ENCODE measurements at places on chromosomes 3 and 15. TPM values are rescaled to one million over a fixed set of nuclear protein-coding genes. Genes with fewer than 3 reads are reported as not detected.
A peak's percentile ranks its signal among the peaks of the same experiment; 100 is the strongest.

The TMEM212 gene
- 0.40 TPM for total RNA-seq

The C15orf61 gene
- 11.5 TPM for total RNA-seq

The SGO1 gene
- total RNA-seq = 4.6 TPM

The GOLGA6A gene
- 0.59 TPM for total RNA-seq

The PLA2G4D gene
- 0.06 TPM for total RNA-seq

GRCh38 chr3:87488765-87489164, 212.4 kb upstream of the POU1F1 start:
- no peak for DNase-seq

DNA sequence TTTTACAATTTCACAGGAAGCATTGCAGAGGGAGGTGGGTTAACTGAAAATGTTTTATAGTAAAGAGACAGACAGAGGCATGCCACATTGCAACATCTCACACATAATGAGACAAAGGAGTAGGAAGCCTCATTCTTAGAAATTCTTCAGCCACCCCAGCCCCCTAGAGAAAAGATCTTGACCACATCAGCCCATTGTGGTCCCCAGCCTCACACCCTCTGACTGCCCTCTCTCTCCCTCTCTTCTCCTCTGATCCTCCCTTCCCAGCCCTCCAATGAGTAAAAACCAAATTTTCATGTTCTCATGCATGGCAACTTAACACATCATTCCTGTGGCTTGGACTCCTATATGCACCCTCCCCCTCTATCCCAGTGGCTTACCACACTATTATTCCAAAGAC, 174.1 kb downstream of the UACA start:
- no peak for DNase-seq

DNA sequence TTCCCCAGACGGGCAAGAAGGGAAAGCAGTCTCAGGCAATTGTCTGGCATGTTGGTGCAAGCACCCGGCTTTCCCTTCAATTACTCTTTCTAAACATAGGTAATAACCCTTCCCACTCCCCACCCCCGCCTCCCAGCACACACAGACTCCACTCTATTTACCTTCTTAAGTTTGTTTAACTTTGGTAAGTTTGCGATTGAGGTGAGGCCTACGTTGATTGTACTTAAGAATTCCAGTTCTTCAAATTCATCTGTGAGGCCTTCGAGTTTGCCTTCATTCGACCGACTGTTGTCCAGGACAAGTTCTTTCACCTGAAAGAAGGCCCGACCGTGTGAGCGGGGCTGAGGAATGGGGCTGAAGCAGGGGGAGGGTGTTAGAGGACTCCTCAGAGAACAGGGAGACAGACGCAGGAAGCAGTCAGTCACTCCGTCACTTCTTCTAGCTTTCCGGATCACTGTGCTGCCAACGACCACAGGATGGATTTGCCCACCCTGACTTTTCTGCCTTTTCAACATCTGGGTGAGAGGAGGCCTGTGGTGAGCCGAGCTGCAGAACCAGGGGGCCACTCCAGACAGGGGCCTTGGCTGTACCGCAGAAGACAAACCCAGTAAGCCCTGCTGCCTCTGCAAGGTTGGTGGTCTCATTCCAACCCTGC, 33.0 kb downstream of the ANP32A start:
- DNase-seq = no peak

- peak; percentile 90 for DNase-seq
Measured at GRCh38 chr15:99076555-99077308, 28.1 kb upstream of the SYNM start.

DNA sequence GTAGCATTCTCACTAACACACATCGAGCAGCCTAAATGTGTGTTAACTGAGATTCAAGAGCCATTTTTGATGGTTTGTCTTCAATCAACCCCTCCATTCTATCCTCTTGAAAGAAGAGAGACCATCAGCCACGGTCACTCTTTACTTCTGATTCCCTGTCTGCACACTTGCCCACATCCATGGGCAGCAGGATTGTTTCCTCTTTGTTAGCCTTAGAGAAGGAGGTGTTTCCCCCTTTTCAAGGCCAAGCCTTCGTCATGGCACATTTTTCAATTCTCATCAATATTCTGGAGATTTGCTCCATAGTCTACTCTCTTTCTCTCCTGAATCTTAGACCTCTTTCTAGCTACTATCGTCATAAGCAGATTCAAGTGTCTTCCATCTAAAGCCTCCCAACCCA, 522.4 kb upstream of the NAALADL2 start:
- no peak for DNase-seq

DNA sequence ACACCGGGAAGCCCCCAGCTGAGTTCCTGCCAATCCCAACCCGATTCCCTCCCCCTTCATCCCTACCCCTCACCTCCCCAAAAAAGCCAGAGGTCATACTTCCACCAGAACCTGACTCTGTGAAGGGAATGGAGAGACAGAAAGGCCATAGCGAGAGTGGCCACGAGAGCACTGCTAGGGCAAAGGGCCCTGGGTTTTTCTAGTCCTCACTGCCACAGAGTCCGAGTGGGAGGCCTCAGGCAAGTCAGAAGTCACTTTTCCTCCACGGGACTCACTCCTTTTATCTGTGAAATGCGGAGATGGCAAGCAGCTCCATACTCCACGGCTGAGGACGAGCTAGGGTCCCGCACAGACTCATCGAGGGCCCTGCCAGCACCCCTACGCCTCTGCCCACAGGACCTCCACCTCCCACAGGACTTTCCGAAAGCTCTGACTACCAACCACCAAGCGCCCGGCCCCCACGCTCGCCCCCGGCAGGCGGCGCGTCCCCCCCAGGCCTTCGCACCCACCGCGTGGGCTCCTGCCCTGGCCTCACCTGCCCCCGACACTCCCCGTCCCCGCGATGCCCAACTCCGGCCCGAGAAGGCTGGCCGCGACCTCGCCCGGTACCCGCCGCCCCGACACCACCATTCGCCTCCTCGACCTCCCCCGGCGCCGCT, 792 bp downstream of the ATP13A3 start:
- DNase-seq = no peak

GRCh38 chr15:41333026-41333562, 413 bp downstream of the NUSAP1 start:
- no peak for DNase-seq

DNA sequence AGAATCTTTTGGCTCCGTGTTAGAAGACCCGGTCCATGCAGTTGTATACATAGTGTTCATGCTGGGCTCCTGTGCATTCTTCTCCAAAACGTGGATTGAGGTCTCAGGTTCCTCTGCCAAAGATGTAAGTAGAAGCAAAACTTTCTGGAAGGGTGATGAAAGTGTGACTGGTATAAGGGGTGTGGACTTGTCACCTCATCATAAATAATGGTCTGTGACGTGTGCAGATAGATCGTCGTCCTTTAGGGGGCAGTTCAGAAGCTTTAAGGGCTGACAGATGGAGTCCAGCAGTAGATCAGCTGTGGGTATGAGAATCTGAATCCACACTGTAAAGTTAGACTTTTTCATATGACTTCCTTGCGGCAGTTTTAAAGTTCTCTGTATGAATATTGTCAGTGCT, 15.3 kb downstream of the SEC61A1 start:
- no peak for DNase-seq

DNA sequence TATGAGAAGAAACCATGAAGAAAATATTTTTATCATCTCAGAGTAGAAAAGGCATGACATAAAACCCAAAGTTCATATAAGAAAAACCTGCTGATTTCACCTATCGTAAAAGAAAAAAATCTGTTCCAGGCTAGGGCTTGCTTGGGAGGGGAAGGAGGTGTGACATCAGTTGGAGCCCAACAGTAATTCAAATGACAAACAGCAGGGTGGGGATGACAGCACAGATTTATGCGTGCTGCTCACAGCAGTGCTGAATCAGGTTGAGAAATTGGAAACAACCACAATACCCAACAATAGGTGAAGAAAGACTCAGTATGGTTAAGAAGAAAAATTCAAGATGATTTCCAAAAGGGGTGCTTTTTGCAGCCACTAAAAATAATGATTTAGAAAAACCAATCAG, 172.4 kb downstream of the PDE8A start:
- no peak for DNase-seq

GRCh38 chr3:33795856-33796536, 2.4 kb upstream of the PDCD6IP start:
- no peak for DNase-seq

DNA sequence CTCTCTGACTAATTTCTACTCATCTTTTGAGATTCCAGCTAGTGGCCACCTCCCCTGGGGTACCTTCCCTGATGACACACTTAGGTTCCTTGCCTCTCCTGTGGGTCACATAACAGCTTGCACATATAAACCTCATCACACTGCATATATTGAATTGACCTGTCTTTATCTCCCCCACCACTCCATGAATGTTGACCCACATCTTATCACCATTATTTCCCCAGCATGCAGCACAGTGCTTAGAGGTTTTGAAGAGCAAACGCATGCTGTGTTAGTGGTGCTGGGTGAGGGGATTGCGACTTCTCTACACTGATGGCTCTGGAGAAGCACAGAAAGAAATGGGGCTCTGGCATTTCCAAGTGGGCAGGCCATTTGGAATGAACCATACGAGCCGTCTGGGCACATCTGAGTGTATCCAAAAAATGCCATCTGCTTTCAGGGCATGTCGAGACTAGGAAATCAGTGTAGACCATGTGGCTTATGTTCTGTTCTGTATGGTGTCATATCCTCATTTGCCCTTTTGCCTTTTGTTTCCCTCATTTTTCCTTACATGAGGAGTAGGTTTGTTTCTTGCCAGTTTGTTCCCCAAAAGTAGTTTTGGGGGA, 333.2 kb upstream of the TRIM42 start:
- DNase-seq = no peak

DNA sequence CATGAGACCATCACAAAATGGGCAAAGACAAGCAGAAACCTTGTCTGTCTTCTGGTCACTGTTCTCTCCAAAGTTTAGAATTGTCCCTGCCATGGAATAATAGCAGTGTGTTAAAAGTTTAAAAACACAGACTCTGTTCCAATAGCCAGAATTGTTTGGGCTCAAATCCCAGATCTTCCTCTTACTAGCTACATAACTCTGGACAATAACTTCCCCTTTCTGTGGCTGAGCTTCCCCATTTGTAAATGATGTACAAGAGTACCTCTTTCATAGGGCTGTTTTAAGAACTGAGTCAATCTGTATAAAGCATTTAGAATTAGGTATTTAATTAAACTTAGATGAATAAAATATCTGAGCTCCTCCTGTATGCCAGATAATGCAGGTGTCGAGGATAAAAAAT, 623.0 kb downstream of the NTRK3 start:
- no peak for DNase-seq

GRCh38 chr15:53963801-53964200, 14.4 kb upstream of the UNC13C start:
- no peak for DNase-seq

GRCh38 chr15:71103102-71103676, 12.1 kb upstream of the THSD4 start:
- DNase-seq = no peak

GRCh38 chr15:45473068-45473467, 49.5 kb downstream of the SLC30A4 start:
- no peak for DNase-seq
